Peyer's patch (tissue), 4 donors: ENCODE measurements at places on chromosomes 2 and 18. TPM values are rescaled to one million over a fixed set of nuclear protein-coding genes. Genes with fewer than 3 reads are reported as not detected.

The KCNG2 gene
- total RNA-seq, result 3.8 TPM

The ZNF396 gene
- total RNA-seq, result 1.9 TPM

The SCRN3 gene
- 26.4 TPM for total RNA-seq

The NCKAP5 gene
- total RNA-seq, result 28.5 TPM

The LIMS4 gene
- not detected for total RNA-seq

The MYL1 gene
- total RNA-seq, result not detected

The SCN3A gene
- total RNA-seq, result 12.4 TPM

The LYPD1 gene
- 0.88 TPM for total RNA-seq

The STPG4 gene
- 5.8 TPM for total RNA-seq

The ALPI gene
- 309 TPM for total RNA-seq

The NOSTRIN gene
- total RNA-seq, result 96.5 TPM

The COLEC12 gene
- total RNA-seq, result 0.88 TPM

The UGT1A4 gene
- total RNA-seq, result 7.5 TPM

The IL36RN gene
- total RNA-seq, result not detected

The CHST9 gene
- total RNA-seq, result 0.95 TPM

The KIAA2012 gene
- not detected for total RNA-seq

The DHRS9 gene
- 6.6 TPM for total RNA-seq

The MORN2 gene
- 6.8 TPM for total RNA-seq

The IL1RL2 gene
- total RNA-seq, result not detected

The ADGRF3 gene
- not detected for total RNA-seq

The SLC23A3 gene
- 111 TPM for total RNA-seq

The SLC38A11 gene
- 3.2 TPM for total RNA-seq

The APCDD1 gene
- total RNA-seq, result 16.6 TPM

The LCT gene
- 12.6 TPM for total RNA-seq

The PAIP2B gene
- total RNA-seq, result 1.9 TPM

The RND3 gene
- 14.9 TPM for total RNA-seq

The IER3IP1 gene
- total RNA-seq, result 9.3 TPM

The DSEL gene
- total RNA-seq, result 1.9 TPM

The KCNS3 gene
- total RNA-seq, result 14.0 TPM

The CCDC74B gene
- 2.1 TPM for total RNA-seq

The GKN1 gene
- not detected for total RNA-seq

The DPP4 gene
- 210 TPM for total RNA-seq

The BMP10 gene
- not detected for total RNA-seq
